Memory B cell (primary cell): ENCODE measurements at places on chromosomes 5 and 9.

- DNase-seq, result no peak
These were observed 50.2 kb downstream of the PSMB7 start for GRCh38 chr9:124365036-124365435.

DNA sequence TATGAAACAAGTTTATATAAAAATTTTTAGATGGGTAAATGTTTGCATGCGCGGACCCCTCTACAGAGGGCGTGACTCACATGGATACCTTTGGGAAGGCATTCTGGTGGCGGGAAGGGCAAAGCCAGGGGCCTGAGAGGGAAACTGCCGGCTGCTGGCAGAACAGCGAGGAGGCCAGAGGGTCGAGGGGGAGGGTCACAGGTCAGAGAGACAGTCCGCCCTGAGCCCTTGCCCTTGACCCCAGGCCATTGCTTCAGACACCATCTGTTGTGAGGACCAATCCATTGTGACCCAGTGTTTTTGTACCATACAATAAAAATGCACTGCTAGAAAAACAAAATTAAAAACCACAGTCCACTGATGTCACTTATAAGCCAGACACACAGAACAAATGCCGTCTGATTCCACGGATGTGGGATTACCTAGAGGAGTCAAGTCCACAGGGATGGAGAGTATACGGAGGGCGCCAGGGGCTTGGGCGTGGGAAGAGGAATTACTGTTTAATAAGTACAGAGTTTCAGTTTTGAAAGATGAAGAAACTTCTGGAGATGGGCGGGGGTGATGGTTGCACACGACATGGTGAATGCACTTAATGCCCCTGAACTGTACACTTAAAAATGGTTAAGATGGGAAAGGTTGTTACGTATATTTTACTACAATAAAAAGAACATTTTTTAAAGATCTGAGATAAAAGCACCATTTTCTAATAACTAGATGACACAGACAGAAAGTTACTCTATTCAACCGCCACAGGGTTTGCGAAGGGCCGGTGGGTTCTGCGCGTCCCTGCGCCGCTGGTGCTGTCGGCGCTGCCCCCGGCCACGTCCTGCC is 12.0 kb downstream of the BTNL9 start:
- no peak for DNase-seq

DNA sequence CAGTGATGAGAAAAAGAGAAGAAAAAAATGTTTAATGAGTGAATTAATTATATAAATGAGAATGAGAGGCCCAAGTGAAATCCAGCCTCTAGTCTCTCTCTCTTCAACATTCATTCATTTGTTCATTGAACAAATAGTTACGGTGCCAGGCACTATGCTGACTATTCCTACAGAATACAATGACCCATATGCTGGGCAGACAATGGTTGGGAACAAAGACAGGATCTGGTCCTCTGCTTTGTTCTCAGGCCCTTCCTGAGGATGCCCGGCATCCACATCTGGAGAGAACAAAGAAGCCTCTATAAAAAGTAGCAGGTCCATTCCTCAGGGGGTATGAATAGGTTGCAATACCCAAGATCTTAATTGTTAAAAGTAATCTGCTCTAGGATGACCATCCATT is 6.9 kb downstream of the ADAM19 start:
- no peak for DNase-seq

GRCh38 chr9:123622711-123623241 is 266.8 kb downstream of the CRB2 start:
- no peak for DNase-seq

- no peak for DNase-seq
These were observed 18.7 kb downstream of the PCDHGC5 start for GRCh38 chr5:141507387-141508091.

DNA sequence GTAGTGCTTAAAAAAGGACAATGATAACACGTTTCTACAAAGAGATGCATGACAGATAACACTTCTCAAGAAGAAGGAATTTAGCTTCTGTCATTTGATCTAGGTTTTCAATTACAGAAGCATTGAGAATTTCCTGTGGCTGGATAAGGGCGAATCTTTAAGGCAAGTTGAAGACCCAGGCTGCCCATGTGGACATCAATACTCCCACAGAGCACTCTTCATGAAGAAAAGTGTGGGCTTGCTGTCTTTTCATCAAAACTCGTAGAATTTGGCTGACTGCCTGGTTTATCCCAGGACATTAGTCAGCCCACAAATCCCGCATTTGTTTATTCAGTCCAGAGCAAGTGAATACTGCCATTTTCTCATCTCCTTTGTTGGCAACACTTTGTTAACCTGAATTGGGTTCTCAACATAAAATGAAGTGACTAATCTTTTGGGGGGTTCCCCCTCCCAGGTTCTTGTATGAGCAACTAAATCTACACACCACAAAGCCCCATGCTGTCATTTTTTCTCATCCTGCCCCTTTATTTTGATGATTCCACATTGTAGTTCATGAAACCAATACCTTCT is 43.4 kb upstream of the CDKN2B start:
- no peak for DNase-seq

DNA sequence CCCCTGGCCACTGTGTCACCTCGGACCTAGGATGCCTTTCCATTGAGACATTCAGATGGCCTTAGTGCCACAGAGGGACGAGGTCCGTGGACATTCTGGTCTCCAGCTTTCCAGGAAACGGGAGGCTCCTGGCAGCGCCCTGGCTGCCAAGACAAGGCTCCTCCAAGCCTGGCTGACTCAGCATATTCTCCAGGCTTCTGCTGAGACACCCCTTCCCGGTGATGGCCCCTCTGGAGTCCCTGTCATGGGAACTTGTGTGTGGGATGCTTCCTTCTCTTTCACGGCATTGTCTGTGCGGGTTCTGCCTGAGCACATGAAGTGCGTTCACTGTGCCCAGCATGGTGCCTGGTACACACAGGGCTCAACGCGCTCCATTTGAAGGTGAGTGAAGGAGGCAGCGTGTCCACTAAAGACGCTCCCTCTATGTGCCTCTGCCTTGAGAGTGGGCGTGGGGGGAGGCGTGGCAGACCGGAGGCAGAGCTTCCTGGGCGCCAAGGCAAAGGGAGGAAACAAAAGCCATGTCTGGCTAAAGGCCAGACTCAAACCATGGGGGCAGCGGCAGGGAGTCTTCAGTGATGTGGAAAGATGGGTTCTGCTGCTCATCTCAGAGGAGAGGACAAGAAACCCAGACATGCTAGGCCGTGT is 46.4 kb upstream of the PRRC2B start:
- no peak for DNase-seq

- DNase-seq, result no peak
These were observed 98.7 kb upstream of the IFNE start for GRCh38 chr9:21580636-21581378.

DNA sequence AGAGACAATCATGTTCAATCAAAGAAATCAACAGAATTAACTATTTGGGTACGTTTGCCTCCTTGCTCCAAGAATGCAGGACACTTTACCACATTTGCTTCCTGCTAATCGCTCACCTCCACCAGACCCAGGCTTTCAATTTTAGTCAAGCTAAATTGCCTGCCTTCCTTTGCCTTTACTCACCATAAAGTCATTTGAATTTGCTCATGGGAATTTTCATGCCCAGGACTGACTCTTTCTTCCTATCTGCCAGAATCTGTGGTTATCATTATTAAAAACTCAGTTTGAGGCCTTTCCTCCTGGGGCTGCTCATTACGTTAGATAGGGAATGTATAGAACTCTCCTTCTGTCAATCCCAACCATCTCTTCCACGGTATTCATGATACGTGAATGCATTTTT is 1935.3 kb upstream of the WWC1 start:
- no peak for DNase-seq

- no peak for DNase-seq
These were observed 13.3 kb upstream of the HSDL2 start for GRCh38 chr9:112366591-112366990.

- DNase-seq, result no peak
These were observed 610 bp downstream of the PSIP1 start for GRCh38 chr9:15509931-15510788.

GRCh38 chr9:88818495-88819201 is 172.6 kb upstream of the S1PR3 start:
- DNase-seq, result no peak

GRCh38 chr9:89940625-89941024 is 335.8 kb downstream of the GADD45G start:
- no peak for DNase-seq

DNA sequence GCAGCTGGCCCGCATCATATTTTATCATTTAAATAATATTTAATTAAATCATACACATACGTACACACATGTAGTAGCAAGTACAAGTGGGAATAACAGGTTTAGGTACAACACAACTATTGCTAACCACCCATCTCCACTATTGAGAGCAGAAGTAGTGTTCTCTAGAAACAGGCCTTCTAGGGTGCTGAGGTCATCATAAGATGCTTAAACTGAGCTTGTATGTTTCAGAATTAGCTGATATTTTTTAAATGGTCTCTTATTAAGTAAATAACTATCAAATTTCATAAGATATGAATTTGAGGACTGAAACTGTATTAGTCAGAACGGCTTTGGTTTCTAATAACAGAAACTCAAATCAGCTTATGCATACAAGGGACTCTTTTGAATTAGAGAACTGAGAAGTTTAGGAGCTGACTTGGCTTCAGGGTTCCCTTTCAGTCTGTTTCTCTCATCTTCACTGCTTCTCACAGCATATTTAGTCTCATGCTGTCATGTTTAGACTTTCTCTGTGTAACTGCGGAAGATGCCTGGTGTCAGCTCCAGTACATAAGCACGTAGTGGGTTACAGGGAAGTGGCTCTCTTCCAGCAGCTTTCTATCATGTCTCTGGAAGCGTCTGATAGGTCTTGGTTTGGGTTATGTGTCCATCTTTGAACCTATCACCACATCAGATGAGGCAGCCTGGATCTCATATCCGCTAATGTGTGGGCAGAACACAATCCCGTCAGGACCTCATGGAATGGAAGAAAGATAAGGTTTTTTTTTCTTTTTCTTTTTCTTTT is 25.0 kb upstream of the OCLN start:
- no peak for DNase-seq

DNA sequence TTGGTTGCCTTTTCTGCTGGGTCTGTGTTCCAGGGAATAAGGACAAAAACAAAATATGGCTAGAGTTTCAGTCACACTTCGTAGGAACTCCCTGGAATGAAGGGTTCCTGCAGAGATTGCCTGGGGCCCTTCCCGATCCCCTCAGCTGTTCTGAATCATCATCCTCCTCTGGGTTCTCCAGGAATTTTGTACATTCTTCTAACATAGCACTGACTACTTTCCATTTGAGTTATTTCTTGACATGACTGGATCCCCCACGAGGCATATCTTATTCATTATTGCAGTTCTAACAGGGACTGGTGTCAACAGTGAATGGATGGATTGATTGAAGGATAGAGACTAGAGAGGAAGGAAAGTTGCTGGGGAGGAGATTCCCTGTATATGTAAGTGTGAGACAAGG is 49.2 kb upstream of the TNC start:
- DNase-seq, result no peak

GRCh38 chr5:136529081-136529480 is 163.7 kb upstream of the TRPC7 start:
- DNase-seq, result no peak

DNA sequence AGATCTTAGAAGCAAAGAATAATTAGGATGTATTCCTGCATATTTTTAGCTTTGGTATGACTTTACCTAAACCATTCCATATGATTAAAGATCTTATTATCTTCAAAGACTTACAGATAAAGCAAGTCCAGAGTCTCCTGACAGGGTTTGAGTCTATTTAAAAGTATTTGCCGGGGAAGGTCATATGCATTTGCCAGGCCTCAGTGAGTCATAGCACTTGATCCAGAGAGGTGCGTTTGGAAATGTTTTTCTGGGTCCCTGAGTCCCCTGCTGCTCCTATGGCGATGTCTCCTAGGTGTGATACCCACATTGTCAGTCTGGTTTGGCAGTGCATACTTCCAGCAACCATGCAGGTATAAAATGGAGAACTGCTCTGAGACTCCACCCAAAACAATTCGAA is 217.0 kb downstream of the FBXL7 start:
- no peak for DNase-seq

DNA sequence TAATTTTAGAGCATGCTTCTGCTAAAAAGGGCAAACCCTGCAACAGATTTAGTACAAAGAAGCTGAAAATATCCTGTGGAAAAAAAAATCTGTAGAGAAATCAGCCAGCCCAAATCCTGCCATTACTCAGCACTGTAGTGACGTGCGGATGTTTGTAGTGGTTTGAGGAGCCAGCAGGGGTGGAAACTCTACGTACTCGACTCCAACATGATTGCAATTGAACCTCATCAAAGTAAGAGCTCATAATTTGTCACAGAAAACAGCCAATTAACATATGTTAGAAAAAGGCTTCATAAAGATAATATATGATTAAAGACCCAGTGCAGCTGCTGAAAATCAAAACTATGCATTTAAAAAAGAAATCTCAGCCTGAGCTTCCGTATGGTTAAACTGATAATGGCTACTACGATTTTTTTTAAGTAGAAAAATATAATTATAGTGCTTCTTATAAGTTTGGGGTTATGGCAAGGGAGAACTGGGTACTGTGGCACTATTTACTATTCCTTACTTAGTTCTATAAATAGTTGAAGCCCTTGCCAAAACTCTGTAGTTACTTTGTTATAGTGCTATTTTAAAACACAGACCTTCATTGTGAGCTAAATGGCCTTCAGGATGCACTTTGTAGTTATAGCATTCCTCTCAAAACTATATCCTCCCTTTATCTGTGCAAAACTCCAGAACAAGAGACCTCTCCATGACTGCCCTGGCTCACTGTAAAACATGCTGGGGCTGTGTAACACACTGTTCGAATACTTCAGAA is 49.4 kb downstream of the MEF2C start:
- DNase-seq, result no peak

DNA sequence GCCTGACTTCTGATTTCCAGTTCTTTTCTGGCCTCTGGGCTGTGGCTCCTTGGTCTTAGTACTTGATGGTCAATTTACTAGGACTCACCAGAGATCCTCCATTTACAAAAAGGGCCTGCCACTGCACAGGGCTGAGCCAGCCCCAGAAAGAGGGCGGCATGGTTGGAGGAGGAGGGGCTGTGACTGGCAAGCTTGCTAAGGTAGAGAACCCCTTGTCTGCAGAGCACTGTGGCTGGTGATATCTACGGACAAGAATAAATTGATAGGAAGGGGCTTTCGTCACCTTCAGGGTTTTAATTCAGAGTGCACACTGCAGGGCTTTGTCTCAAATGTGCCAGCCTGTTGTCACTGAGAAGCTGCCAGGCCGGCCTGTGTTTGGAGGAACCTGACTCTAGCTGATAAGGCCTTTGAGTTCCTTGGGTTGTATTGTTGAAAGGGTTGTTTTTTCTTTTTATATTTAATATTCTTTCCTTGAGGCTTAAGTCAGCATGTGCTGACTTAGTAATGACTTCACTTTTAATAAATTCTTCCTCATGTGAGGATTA is 15.1 kb downstream of the SLC22A5 start:
- no peak for DNase-seq

DNA sequence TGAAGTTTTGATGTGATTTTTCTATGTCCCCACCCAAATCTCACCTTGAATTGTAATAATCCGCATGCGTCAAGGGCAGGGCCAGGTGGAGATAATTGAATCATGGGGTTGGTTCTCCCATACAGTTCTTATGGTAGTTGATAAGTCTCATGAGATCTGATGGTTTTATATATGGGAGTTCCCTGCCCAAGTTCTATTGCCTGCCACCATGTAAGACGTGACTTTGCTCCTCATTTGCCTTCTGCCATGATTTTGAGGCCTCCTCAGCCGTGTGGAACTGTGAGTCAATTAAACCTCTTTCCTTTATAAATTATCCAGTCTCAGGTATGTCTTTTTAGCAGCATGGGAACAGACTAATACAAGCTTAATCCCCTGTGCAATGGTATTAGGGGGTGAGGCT is 25.5 kb upstream of the RAI14 start:
- no peak for DNase-seq

GRCh38 chr9:105708405-105708804 is 14.1 kb downstream of the TMEM38B start:
- DNase-seq, result no peak
